A549 treated with dexamethasone at 1 μM for 4 hours (cell line): ENCODE measurements at places on chromosomes 7 and 10. TPM values are rescaled to one million over a fixed set of nuclear protein-coding genes. Genes with fewer than 3 reads are reported as not detected.

Gene ICA1
- total RNA-seq, result 0.66 to 1.3 TPM (median 0.97 TPM) in 5 replicates

Gene ACBD7
- 1.2 to 1.5 TPM (median 1.4 TPM) in 5 replicates for total RNA-seq

Gene MOGAT3
- 0.20 TPM in 1 of 5 replicates, not detected in the others for total RNA-seq

Gene CPXM2
- not detected in 5 replicates for total RNA-seq

Gene BEND7
- 7.5 to 10.1 TPM (median 8.7 TPM) in 5 replicates for total RNA-seq

Gene WBP1L
- 21.9 to 31.1 TPM (median 30.2 TPM) in 5 replicates for total RNA-seq

Gene SLC13A1
- total RNA-seq, result not detected in 5 replicates

Gene BTBD16
- total RNA-seq, result 0.43 to 0.81 TPM (median 0.70 TPM) in 5 replicates

Gene KLF14
- total RNA-seq, result 0.02 to 0.05 TPM in 2 of 5 replicates, not detected in the others

Gene IFIT5
- 7.9 to 12.2 TPM (median 10.6 TPM) in 5 replicates for total RNA-seq

Gene PTPRN2
- 0.54 to 1.2 TPM (median 0.89 TPM) in 5 replicates for total RNA-seq

Gene CDK14
- total RNA-seq, result 0.07 to 0.61 TPM (median 0.13 TPM) in 5 replicates

Gene OR2A14
- total RNA-seq, result not detected in 5 replicates

Gene TNS3
- 59.9 to 86.3 TPM (median 81.1 TPM) in 5 replicates for total RNA-seq

Gene AZGP1
- total RNA-seq, result 0.21 to 0.22 TPM in 2 of 5 replicates, not detected in the others

Gene MBL2
- not detected in 5 replicates for total RNA-seq

Gene AKAP9
- total RNA-seq, result 11.8 to 16.9 TPM (median 15.3 TPM) in 5 replicates
